Omental fat pad (tissue), 4 donors: ENCODE measurements at places on chromosomes 2 and 18. TPM values are rescaled to one million over a fixed set of nuclear protein-coding genes. Genes with fewer than 3 reads are reported as not detected.

GMPPA gene
- total RNA-seq = 25.7 TPM

EMX1 gene
- 4.0 TPM for total RNA-seq

PECR gene
- total RNA-seq = 57.9 TPM

DOK6 gene
- 0.96 TPM for total RNA-seq

MOCOS gene
- total RNA-seq = 2.2 TPM
